ENCODE measurements at places on chromosomes 1 and 21. TPM values are rescaled to one million over a fixed set of nuclear protein-coding genes. Genes with fewer than 3 reads are reported as not detected.

DNA sequence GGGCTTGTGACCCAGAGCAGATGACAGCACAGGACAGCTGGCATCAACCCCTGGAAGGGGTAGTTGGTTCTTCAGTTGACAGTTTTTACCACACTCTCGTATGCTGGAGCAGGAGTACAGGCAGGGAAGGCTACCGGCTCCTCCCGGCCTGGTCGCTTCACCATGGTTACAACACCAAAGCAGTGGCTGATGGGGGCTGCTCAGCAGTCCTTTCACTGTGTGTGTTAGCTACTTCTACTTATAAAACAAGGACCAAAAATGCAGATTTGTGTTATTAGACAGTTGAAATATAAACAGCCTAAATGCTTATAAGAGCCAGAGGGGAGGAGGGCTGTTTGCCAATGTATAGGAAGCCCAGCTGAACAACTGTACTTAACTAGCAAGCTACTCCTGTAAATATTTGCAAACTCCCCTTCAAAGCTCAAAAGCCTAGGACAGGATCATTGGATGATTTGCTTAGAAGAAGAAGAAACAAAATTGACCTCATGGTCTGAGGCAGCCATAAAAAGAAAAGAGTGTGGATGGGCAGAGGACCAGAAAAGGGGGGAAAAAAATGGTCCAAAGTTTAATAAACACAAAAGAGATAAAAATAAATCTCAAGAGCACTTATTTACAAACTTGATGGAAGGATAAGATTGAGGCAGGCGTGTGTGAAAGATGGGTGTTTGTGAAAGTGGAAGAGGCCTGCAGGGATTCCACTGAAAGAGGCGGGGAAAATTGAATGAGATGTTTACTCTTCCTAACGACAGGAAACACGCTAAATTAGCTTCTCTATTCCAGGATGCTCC lies 57.1 kb downstream of the TGFB2 start:
- peak; percentile 64 for DNase-seq

The RHCE gene
- 0.54 TPM for total RNA-seq

- DNase-seq: peak; percentile 36
These were observed 1.7 kb downstream of the NR5A2 start for GRCh38 chr1:200029035-200029821.

GRCh38 chr1:93798291-93798690 lies 80.7 kb downstream of the DNTTIP2 start:
- DNase-seq: peak; percentile 89

GRCh38 chr1:111505641-111506119 lies 2.2 kb upstream of the ADORA3 start:
- no peak for DNase-seq

DNA sequence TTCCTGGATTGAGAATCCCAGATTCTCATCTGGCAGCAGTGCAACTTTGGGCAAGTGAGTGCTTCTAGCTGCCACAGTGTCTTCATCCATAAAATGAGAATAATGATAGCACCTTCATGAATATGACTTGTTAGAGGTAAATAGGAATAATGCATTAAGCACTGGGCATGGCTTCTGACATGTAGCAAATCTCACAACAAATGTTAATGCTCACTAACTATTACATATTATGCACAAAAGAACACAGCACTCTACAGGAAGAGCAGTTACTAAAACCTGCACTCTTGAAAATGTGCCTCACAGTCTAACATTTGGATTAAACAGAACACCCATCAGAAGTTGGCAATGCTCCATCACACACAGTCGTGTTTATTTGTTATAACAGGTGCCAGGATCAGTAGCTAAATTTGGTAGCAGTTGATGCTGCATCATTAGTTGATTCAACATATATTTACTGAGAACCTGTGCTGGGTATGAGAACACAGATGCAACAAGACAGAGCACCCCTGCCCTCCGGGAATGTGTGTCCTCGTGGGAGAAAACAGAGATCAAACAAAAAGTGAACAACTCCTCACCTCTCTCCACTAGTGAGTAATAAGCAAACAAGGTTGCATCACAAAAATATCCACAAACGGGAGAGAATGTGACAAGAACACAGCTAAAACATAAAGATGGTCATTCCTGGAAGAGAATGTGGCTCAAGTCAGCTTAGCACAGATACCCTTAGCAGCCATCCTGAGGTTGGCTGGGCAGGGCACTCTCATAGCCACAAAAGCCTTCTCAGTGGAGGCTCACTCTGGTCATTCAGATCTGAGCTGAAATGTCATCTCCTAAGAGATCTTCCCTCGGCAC lies 26.2 kb upstream of the LBR start:
- peak; percentile 31 for DNase-seq

DNA sequence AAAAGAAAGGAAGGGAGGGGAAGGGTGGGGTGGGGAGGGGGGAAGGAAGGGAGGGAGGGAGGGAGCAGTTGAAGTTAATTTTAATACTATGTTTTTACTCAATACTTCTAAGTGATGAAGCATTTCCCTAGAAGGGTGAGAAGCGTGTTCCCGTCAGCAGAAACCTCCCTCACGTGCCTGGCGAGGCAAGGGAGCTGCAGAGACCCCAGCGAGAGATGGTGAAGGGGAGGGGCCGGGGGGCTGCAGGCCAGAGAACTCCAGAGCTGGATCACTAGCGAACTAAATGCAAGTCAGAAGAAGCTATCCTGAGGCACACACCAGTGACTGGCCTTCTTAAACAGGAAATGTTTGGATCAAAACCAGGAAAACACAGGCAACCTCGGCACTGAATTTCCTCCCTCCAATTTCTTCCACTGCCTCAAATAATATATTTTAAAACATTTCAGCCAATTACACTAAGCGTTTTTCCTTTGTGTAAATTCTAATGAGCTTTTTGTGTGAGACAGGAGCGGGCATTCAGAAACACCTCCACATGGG lies 18.0 kb downstream of the WDR4 start:
- DNase-seq: no peak

- DNase-seq: no peak
These were observed 41.5 kb downstream of the CHIA start for GRCh38 chr1:111332190-111332589.

GRCh38 chr1:62746086-62746808 lies 37.7 kb upstream of the ATG4C start:
- peak; percentile 70 for DNase-seq

DNA sequence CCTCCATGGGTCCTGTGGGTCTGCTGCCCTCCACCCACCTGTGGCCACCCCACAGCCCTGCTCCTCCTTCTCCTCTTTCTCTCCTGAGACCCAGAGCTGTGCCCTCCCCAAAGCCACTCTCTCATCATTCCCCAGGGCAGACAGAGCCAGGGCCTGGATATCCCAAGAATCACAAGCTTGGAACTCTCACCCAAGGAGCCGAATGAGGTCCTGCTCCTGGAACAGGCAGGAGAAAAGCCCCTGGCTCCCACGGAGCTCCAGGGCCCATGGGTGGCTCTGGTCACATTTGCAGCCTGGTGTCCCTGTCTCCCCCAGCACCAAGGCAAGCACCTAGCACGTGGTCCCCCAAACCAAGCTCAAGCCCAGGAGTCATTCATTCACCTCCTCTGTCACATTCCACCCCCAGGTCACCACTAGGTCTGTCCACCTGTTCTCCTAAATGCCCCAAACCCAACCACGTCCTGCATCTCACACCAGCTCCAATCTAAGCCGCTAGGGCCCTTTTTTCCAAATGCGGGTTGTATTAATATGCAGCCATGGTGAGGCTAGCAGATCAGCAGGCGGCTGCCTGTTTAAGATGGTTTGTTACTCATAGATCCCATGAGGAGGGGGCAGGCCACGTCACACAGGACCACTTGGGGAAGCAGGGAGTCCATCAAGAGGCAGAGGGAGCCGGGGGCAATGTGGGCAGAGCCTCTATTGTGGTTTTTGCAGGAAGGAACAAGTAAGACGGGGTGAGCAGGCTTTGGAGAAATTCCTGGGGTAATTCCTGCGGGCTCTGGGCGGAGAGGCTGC lies 215.5 kb upstream of the VAMP3 start:
- no peak for DNase-seq

DNA sequence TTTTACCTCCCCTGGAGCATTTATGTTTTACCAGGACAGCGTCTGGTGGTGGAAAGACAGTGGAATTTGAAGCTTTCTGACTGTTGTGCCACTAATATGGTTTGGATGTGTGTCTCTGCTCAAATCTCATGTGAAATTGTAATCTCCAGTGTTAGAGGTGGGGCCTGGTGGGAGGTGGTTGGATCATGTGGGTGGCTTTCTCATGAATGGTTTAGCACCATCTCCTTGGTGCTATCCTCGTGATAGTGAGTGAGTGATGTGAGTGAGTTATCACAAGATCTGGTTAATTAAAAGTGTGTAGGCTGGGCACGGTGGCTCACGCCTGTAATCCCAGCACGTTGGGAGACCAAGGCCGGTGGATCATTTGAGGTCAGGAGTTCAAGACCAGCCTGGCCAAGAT lies 23.7 kb downstream of the PHLDA3 start:
- DNase-seq: no peak

DNA sequence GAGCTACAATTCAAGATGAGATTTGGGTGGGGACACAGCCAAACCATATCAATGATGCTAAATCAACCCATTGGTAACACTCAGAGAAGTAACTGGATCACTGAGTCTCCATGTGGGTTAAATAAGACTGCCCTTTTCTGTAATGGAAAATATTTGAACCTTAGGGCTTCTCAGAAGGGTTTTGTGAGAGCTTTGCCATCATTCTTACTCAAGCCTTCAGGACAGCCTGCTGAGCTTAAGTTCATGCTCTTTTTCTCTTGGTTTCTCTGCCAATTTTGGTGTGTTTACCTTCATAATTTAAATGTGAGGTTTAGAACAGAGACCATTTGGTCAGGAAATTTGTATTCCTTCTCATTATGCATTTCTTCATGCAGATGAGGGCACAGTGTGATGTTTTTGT lies 74.7 kb downstream of the DISC1 start:
- no peak for DNase-seq

The CYP4X1 gene
- not detected for total RNA-seq

DNA sequence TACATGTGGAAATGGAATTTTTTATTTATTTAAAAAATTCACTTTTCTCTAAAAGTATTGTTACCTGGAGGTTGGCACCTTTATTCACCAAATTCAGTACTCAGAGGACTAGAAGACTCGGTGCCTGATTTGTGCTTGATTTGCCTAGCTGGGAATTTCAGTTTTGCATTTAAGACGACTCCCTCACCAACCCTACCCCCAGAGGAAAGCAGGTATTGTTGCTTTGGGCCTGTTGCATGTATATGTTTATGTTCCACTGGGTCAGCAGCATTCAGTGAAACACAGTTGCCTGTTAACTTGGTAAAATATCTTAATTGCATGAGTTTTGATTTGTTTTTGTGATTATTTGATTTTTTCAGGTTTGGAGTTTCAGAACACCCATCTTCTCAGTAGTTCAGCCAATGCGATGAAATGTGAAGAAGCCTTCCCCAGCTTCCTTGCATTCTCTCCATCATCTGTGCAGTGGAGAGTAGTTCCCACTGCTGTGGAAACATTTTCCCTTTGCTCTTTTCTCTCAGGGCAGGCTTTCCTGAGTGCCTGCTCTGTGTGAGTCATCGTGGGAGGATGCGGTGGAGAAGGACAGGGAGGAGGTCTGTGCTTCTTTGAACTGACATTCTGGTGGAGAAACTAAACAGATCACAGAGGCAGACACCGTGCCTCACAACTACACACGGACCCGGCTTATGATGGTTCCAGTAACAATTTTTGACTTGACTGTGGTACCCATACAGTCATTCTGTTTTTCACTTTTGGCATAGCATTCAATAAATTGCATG lies 6.4 kb downstream of the ADARB1 start:
- DNase-seq: peak; percentile 66

The EPHB2 gene
- total RNA-seq: 54.7 TPM

GRCh38 chr1:175506081-175506480 lies 237.3 kb downstream of the TNR start:
- no peak for DNase-seq

DNA sequence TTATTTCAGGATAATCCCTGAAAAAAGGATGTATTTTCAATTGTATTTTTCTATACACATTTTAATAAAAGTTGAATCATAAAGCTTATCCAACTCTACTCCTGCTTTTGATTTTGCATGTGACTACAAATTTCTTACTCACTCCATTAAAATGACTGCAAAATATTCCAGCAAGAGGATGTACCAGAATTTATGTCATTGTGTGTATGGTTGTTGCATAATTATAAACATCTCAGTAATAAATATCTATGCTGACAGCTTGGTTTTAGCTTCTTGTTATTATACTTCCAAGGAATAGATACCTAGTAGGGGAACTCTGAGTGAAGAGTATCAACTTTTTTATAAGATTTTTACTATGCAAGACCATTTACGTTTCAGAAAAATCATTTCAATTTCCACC lies 463.2 kb upstream of the RUNX1 start:
- peak; percentile 31 for DNase-seq

The MRPL24 gene
- 65.3 TPM for total RNA-seq

The FNDC5 gene
- total RNA-seq: 1.7 TPM

GRCh38 chr1:202304375-202304774 lies 37.4 kb downstream of the UBE2T start:
- no peak for DNase-seq

- DNase-seq: no peak
These were observed 208.6 kb downstream of the LHX8 start for GRCh38 chr1:75342786-75343185.

DNA sequence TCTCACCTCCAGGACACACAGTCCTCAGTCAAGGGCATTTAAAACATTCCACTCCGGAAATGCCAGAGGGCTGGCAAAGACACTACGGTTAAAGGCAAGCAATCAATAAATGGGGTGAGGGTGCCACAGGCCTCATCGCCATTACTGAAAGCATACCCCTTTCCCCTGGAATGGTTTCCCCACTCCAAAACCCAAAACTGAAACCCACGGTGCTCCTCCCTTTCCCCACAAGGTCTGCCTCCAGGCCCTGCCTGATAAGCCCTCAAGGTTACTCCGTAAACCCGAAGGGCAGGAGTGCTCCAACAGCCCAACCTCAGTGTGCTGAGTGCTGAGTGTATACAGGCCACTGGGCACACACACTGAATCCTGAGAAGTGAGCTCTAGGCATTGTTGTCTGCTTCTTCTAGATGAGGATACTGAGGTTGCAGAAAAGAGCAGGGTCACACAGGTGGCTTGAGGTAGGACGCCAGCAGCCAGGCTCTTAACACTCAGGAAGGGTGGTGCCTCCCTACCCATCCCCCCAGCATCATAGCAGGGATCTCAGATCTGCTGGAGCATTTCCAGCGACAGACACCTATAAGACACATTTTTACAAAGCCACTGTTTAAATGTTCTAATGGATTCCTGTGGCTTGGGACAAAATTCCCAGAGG lies 29.0 kb downstream of the SSBP3 start:
- DNase-seq: peak; percentile 54

DNA sequence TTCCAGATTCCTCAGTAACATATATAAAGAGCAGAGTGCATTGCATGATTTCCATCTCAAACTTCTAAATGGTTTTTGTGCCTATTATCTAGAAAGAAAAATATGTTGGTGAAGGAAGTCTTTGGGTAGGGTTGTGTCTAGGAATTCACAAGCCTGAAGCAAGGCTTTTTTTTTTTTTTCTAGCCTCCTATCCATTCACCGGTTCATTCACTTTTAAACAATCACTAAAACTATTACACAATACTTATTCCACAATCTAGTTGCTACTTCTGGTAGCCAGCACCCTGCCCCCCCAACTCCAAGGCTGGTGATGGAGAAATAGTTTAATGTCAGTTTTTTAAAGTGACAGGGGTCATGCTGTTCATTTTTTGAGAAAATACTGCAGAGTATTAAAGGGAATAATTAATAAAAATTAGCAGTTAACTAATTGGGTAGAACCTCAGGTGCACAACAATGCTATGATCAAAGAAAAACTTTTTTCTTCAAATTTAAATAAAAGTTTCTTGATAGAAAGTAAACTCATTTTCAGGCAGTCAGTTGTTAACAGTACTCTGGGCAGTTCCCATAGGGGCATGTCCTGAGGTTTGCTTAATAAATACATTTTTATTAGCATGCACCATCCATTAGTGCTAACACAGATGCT lies 10.9 kb downstream of the IRF2BP2 start:
- no peak for DNase-seq

All from IMR-90 (cell line).